ENCODE measurements at places on chromosomes 7 and 10.

DNA sequence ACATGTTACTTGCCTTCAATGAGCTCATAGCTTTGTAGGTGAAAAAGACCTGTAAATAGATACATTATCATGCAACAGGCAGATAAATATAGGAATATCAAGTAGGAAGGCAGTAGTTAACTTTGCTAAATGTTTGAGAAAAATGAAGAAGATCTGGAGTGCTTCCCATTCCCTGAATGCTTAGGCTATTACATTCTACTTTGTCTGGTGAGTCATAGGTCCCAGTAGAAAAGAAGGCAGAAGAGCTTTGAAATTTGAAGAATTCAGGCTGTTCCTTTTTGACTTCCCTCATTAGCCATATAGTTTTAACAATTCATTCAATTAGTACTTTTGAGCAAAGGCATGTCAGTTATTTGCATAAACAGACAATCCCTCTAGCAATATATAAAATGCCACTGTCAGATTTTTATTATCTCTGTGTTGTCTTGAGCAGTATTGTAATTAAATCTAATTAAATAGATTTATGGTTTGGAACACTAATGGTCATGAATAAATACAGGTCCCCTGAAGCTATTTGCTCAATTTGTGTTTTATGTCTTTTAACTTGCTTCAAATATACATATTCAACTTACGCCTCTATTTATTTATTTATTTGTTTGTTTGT lies 875.0 kb downstream of the REEP3 start:
- no peak for DNase-seq

DNA sequence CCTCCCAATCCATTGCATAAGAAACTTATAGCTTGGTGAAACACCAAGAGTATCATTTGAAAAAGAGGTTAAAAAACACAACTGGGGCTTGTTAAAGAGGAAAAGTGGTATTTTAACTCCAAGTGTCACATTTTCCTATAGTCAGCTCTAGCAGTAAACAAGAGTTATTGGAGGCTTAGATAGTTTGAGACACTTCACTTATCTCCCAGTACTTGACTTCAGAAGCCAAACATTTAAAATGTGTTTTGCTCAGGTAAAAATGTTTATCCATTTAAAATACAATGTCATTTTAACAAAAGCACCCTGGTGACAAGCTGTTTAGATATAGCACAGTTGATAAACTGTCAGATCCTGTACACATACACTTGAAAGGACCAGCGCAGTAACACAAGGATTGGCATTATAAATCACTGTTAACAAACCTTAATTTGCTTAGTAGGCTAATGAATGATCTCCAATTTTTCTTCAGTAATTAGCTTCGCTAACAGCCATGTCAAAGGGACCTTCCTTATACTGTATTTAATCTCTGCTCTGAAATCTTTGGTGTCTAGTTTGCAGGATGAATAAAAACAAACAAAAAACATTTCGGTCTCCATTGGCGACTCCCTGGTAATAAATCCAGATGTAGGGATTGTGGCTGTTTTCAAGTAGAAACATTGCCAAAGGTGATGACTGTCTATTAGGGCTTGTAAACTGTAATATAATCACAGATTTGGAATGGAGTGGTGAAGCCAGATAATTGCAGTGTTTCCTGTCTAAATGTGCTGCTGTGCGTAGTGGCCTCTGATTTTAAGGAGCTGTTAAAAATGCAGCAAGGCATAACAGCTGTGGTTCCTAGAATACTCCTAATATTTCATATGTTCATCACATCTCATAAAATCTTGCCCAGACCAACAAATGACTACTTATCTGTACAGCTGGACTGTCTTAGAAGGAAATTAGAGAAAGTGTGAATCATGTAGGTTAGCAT lies 545.1 kb downstream of the AUTS2 start:
- DNase-seq: no peak

- no peak for DNase-seq
These were observed 69.2 kb downstream of the GNA12 start for GRCh38 chr7:2774935-2775334.

DNA sequence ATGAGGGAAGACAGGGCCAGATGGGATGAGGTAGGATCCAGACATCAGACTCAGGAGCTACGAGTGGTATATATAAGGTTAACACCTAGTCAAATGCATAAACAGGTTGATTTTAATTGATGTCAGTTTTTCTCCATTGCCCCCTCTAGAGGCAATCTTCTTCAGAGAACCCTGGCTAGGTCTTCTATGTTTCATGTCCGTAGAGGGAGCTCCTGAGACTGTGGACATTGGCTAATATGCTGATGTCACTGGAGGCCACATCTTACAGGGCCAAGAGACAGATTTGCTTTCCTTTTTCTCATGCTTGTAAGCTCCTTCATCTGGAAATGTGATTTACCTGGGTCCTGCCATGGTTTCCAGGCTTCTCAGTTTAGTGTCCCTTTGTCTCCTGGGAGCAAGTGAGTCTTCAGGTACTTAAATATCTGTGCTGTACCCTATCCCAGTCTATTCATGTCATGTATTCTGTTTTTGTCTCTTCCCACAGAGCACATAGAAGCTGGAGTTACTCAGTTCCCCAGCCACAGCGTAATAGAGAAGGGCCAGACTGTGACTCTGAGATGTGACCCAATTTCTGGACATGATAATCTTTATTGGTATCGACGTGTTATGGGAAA lies 161.6 kb upstream of the PRSS1 start:
- peak; percentile 94 for DNase-seq

DNA sequence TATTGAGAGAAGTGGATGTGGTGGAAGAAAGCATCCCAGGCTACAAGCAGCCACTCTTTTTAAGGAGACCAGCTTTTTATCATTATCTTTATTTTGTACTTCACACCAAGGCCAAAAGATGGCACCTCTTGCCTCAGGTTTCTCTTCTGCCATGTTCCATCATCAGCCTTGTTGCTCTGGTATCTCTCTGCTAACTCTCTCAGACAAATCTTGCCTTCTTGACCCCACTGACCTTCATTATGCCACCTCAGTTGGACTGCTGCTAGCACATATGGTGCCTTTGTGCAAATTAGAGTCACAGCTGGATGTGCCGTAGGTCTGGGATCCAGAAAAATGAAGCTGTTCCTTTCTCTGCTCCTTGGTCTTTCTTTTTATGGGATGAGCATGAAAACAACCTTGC lies 47.1 kb upstream of the DYNC1I1 start:
- DNase-seq: peak; percentile 24

DNA sequence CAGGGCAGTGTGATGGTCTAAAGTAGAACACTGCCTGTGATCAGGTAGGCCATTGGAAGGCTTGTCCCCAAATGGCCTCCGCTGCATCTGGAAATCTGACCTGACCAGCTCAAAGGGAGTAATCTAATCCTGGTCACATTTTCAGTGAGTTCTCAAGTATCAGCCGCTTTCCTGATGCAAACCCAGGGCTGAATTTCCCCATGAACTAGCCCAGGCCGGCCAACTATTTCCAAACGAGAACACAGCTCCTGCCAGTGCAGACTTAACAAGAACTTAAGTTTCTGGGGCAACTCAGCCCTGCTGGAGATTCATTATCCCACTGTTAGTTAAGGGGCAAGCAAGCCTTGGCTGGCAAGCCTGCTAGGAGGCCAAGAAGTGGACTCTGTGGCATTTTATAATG lies 59.6 kb upstream of the FAM180A start:
- DNase-seq: no peak

DNA sequence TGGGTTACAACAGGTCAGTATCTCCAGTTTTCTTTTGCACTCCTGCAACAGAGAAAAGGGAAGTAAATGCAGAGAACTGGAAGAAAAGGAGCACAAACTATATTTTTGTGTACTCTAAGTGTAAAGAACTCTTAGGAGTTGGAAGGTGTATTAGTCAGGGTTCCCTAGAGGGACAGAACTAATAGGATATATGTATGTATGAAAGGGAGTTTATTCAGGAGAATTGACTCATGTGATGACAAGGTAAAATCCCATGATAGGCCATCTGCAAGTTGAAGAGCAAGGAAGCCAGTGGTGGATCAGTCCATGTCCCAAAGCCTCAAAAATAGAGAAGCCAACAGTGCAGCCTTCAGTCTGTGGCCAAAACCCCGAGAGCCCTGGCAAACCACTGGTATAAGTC lies 22.6 kb upstream of the RAB18 start:
- no peak for DNase-seq

DNA sequence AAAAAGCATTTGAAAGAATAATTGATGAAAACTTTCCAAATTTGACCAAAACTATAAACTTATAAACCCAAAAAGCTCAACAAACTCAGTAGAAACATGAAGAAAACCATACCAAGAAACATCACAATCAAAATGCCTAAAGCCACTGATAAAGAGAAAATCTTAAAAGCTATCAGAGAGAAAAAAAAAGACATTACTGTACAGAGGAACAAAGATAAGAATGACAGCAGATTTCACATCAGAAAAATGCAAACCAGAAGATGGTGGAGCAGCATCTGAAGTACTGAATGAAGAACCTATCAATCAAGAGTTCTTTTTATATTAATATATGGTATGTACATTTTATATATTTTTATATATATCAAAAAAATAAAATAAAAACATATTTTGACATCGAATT lies 2.4 kb upstream of the GPAM start:
- no peak for DNase-seq

DNA sequence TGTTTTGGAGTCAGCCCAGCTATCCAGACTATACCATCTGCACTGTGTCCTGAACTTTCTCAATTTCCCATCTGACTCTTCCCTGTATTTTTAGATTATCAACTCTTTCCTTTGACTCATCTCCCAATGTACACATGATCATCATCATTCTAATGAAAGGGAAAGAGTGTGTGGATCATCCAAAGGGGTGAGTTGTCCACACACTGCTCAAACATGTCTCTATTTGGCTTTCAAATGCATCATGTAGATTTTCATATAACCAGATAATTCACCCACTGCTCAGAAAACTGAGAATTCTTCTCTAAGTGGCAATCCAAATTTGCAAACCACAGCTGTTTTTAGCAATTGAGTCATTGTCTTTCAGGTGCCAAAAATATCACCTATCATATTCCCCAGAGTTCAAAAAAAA lies 190.2 kb upstream of the HPS1 start:
- peak; percentile 55 for DNase-seq

- DNase-seq: no peak
These were observed 112.7 kb downstream of the CREB5 start for GRCh38 chr7:28524978-28525377.

DNA sequence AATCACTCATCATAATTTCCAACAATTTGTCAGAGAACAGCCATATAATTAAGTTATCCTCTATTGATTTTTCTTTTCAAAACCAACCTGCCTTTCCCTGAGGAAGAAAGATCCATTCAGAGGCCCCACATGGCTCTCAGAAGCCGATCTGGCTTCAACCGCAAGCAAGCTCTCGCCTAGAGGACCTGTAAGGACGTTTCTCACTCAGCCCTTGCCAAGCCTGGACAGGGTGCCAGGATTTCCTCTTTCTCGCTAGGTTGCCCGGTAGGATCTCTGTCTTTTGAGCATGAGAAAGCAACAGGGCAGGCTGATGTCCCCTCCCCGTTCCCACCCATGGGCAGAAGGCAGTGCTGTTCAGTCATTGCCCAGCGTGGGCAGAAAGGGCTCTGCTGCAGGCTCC lies 13.0 kb downstream of the AIFM2 start:
- no peak for DNase-seq

DNA sequence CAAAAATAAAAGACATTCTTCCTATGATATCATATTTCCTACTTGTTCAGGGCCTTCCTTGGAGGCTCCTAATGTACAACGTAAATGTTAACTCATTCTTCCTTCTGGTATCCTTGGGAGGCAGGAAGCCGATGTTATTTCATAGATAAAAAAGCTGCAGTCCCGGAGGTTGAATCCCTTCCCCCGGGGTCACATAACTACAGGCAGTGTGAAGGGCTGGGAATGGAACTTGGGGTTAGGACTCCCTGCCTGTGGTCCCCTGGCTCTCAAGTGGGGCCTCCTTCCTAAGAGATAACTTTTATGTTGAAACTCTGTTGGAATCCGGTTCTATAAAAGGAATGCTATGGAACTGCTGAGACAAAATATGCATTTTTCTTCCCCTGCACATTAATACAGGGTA lies 14.9 kb upstream of the CCDC3 start:
- no peak for DNase-seq

DNA sequence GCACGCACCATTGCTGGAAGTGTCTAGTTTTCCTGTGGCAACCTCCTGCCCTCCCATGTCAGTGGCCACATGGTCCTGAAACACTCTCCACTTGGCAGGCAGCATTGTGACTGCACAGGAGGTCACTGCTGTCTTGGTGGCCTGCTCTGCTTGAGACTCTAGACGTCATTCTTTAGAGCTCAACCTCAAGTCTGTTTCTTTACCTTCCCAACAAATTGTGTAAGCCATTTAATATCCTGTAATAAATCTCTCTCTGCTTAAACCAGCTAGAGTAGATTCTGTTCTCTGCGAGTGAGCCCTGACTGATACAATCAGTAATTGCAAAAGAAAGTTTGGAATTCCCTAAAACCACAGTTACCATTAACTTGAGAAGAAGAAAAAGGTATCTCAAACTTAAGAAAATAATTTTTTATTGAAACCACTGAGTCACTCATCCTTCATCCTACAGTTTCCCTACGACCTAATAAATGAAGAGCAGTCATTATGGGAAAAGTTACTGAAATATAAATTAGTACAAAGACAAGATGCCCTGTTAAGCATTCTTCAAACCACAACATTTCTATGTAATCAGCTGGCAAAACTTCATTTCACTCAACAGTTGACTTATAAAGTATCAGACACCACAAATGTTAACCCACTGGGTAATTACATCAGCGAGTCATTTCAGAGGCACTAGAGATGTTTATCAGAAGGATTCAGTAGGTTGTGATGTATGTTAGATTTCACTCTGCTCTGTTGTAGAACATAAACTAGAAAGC lies 18.0 kb downstream of the SLC25A13 start:
- no peak for DNase-seq

GRCh38 chr7:105802604-105803428 lies 73.6 kb downstream of the ATXN7L1 start:
- no peak for DNase-seq

DNA sequence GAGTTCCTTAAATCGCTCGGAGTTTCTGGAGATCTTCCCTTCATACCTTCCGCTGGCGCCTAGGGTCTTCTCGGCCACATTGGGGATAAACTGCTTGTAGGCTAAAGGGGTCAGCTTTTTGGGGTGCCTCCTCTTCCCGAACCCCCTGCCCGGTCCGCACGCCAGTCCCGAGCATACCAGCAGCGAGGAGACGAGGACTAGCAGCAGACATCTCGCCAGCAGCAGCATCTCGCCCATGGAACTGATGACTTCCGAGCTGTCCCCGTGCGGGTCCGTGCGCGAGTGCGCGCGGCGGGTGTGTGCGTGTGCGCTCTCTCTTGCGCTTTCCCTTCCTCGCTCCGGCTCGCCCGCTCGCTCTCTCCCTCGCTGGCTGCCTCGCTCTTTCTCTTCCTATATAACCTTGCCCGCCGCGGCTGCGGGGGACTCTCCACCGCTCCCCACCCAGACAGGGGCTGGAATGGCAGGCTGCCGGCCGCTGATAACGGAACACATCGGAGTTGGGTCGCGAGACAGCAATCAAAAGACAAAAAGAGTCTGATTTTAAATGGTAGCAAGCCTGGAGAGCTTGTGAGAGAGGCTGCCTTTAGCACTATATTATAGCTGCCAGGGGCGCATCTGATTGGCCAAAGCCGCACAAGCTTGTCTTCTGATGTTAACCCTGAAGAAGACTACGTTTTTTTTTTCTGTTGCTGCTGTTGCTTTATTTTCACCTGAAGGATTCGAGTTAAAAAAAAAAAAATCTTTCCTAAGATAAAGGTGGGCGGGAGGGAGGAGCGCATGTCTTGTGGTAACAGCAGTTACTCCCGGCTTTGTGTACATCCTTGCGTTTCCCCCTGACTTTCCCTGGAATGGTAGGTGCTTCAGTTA lies at the start of gene SHH:
SHH (minus strand) TSS at position 569 of the 867 bp plus-strand sequence; CDS start at position 228, 341 bp downstream.
- DNase-seq: peak; percentile 5

Measured in MM.1S (cell line).